ENCODE measurements at places on chromosomes 4 and X.

DNA sequence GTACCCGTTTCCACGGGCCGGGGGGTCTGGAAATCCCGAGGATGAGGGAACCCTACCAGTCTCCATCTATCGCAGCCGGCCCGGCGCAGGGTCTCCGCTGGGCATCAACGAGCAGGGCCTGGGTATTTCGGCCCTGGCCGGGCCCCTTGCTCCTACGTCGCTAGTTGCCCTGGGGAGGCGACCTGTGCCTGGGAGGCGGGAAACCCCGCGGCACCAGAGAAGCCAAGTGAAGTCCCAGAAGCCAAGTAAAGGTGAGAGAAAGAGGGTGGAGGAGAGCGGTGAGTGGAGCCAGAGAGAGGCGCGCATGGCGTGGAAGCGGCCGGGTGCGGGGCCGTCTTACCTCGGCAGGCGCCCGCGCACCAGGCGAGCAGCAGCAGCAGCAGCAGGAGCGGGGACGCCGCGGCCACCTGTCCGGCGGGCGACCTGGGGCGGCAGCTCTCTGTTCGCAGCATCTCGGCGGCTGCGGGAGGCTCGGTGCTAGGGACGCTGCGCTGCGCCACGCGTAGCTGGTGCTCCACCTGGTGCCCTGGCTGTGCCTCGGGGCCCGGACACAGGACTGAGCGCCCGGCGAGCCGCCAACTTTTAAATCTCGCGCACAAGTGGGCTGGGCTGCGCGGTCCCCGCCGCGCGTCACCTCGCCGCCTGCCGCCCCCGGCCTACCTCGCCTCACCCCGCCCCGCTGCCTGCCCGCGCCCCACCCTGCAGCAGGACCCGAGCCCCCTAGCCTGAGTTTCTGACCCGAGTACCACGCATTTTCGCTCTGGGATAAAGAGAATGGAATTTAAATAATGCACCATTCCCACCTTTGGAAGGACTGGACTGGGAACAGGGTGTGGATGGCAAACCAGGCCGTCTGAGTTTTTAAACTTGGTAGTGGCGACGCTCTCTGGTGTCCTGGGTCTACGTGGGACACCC is at the start of gene NMU:
TSS of gene NMU (minus strand) at position 558 of the 915 bp plus-strand sequence. CDS start at position 452, 106 bp downstream.
- no peak for DNase-seq

DNA sequence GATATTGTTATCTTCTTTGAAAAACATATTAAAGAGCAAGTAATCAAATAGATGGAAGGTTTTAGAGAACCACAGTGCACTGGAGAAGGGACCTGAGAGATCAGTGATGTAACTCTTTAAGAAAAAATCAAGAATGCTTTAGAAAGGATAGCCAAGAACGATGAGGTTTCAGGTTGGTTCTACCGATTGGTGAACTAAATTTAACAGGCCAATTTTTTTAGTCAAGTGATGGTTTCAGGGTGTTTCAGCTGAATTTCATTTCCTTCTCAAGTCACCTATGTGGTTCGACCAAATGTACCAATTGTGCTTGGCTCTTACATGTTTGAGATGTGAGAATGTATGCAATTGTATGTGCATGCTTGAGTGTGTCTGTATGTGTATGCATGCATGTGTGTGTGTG is 26.5 kb downstream of the HS3ST1 start:
- no peak for DNase-seq

GRCh38 chrX:110168585-110168984 is 149.3 kb downstream of the AMMECR1 start:
- no peak for DNase-seq

DNA sequence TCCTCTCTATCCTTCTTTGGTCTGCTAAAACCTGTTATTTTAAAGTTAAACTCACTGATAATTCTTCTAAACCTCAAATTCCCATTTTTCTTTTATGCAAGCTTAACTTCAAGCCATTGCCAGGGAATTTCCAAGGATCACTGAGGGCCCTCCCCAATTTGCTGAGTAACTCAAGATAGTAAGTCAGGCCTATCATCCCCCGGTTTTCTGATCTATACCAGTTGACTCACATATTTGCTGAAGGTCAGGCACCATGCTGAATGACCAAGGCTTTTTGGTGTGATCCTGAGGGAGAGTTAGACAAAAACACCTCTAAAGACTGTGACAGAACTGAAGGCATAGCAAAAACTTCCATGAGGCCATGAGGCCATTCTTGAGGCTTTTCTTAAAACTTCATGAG is 1301.9 kb downstream of the PCDH7 start:
- no peak for DNase-seq

DNA sequence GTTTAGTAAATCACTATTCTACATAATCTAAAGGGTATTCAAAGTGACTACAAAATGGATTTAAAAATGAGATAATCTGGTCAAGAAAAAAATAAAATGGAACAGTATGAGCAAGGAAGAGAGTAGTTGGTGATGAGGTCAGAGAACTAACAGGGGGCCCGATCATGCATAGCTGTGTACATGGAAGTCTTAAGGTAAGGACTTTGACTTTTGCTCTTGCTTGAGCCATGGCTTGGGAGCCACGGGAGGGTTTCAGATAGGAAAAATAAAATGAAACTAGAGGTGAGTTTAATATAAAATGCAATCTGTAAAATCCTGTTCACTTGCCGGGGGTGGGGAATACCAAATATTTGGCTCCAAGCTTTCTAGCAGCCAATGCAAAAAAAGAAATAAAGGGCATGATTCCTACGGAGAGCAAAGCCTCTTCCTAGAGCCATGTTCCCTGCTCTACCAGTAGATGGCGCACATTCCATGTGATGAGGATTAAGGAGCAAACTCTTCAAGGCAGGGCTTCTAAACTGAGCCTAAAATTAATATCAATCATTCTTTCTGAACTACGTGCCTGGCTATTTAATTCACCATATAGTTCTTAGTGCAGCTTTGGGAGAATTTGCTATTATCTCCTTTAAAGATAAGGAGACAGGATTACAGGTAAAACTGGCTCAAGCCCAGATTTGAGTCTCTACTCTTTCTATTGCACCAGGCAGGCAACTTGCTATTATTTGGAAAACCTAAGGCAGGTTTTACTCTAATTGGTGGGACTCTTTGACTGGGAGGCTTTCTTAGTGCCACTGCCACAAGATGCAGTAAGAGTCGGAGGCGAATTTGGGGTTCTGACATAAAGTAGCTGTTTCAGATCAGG is 6.8 kb upstream of the CLCN5 start:
- no peak for DNase-seq

GRCh38 chrX:71224098-71224708 is 1.2 kb downstream of the GJB1 start:
- no peak for DNase-seq

DNA sequence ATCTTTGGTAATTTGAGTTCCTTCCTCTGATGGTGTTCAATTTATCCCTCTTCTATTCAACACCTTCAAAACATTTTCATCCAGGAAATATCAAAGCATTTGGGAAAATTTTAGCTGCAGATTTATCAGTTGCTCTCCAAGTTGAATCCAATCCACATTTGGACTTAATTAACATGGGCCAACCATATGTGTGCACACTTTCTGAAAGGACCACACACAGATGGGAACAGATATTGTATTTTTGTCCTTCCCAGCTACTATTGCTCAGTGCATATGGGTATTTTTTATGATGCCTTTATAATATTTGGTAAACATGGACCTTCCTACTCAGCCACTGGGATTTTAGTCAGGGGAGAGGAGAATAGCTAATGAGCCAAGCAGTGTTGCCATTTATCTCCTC is 65.2 kb downstream of the GLRA2 start:
- DNase-seq, result no peak

- no peak for DNase-seq
These were observed 104.6 kb downstream of the PHEX start for GRCh38 chrX:22136711-22137110.
